H7 (cell line): ENCODE measurements at places on chromosomes 1 and 21.

- no peak for DNase-seq
These were observed 52.8 kb upstream of the ACADM start for GRCh38 chr1:75671708-75672107.

GRCh38 chr21:38289705-38290485 lies 33.1 kb downstream of the KCNJ15 start:
- DNase-seq = no peak

- DNase-seq = no peak
These were observed 89.0 kb downstream of the URB2 start for GRCh38 chr1:229714964-229715603.

DNA sequence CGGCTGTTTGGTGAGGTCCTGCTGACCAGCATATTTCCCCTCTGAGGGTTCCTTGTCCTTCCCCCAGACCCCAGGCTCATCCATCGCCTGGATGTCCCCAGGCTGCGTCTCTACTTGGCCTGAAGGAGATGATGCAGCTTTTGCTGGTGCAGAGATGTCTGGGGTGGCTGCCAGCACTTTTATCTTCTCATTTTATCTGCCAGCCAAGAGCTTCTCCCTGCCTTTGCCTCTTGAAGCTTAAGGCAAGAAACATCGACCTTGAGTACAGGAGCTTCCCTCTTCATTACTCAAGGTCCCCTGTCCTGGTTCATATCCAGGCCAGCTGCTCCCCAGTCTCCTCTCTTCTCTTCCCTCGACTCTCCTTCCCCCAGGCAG lies 9.2 kb upstream of the H6PD start:
- no peak for DNase-seq

- DNase-seq = peak; percentile 97
These were observed 3.9 kb upstream of the PRKCZ start for GRCh38 chr1:2046174-2046917.

DNA sequence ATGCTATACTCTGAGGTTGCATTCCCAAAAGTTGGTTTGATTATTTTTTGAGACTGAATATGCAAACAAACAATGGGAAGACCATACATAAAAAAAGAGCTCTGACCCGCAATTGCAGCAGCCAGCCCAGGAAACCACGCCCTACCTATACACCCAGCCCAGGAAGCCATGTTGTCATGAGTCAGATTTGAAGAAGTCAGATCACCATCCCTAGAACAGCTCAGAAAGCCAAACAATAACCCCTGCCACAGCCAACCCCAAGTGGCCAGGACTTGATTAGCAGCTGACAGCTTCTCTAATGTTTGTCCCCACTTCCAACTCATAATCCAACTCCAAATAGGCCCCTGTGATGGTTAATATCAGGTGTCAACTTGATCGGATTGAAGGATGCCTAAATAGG lies 621.9 kb downstream of the NPHP4 start:
- no peak for DNase-seq

- no peak for DNase-seq
These were observed 27.1 kb downstream of the PRDX6 start for GRCh38 chr1:173504268-173504667.

DNA sequence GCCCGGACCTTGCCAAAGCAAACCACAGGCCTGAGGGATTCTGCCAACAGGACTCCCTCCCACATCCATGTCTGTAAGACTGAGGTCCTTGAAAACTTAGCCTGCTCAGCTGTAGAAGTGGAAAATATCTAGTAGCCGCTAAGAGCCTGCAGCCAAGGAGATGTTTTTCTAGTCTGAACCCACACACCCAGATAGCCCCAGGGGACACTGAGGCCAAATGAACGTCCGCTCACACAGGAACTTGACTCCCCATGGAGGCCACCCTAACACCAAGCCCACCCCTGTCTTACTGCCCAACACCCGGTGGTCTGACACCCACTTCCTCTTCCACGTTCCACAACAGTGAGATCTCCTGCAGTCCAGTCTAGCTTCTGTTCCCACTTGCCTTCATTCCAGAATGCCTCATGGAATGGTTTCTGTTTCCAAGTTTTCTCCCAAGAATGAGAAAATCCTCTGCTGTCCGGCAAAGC lies 174.8 kb downstream of the PLPP3 start:
- DNase-seq = no peak

- DNase-seq = no peak
These were observed 226.9 kb upstream of the C1orf174 start for GRCh38 chr1:4126731-4127591.

DNA sequence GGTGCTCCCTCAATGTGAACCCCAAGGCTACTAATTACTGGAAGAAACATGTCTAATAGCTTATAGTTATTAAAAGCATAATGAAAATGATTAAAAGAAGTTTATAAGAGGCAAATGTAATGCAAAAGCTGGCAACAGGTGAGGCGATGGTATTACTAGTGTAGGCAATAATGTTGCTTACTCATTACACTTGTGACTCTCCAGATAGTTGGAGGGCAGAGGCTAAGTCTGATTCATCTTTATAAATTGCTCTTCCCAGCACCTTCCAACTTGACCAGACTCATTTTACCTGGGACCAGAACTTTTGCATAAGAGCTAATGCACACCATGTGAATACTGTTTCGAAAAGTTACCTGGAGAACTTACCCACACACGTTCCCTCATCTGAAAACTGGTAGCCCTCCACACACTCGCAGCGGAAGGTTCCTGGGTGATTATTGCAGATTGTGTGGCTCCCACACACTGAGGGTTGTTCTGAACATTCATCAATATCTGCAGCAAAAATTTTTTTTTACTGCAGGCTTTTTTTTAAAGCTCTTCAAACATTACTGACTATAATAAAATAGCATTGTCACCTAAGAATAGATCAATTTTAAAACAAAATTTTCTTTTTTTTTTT lies 48.0 kb downstream of the NID1 start:
- DNase-seq = no peak

- DNase-seq = no peak
These were observed 610 bp downstream of the RBM8A start for GRCh38 chr1:145926686-145927062.

DNA sequence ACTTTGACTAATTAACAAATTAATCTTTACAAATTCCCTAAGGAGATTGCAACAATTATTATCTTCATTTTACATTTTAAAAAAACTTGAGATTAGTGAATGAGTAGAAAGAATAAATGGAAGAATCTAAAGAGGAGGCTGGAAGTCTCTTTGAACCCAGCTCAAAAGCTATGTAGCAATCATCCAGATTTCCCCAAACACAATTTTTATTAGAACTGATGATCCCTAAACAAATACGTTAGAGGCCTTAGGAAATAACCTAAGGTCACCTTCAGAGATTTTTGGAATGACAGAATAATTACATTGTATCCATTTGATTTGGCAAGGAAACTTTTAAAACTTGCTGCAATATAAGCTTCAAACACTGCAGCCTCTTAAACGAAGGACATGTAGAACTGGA lies 242.4 kb upstream of the LYPLAL1 start:
- DNase-seq = no peak

GRCh38 chr1:243313635-243314536 lies 58.0 kb downstream of the SDCCAG8 start:
- no peak for DNase-seq

DNA sequence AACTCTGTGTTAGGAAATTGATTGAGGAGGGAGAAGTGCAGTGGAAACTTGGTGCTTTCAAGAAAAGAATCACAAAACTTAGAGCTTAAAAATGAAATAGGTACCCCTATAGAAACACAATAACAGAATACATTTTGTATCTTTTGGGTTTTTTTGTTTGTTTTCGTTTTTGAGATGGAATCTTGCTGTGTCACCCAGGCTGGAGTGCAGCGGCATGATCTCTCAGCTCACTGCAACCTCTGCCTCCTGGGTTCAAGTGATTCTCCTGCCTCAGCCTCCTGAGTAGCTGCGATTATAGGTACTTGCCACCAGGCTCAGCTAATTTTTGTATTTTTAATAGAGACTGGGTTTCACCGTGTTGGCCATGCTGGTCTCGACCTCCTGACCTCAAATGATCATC lies 51.5 kb upstream of the RAVER2 start:
- no peak for DNase-seq

GRCh38 chr1:20787840-20788795 lies 1.0 kb upstream of the HP1BP3 start:
- peak; percentile 21 for DNase-seq
